ENCODE measurements at places on chromosomes 4 and X.

DNA sequence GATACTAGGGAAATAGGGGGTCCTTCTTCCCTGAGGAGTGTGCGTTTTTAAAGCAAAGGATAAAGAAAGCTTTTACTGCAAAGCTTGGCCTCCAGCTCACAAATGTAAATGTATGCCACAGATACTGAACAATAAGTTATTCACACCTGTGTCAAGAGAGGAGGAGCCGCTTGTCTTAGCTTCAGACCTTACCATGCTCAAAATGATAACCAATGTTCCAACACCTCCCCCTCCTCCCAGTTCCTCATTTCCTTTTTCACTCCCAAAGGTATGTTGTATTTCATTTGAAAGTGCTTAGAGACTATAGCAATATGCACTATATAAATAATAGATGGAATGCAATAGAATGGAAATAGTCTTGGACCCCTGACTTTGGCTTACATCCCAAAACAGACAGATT, 47.0 kb upstream of the RAPGEF2 start:
- DNase-seq = no peak

DNA sequence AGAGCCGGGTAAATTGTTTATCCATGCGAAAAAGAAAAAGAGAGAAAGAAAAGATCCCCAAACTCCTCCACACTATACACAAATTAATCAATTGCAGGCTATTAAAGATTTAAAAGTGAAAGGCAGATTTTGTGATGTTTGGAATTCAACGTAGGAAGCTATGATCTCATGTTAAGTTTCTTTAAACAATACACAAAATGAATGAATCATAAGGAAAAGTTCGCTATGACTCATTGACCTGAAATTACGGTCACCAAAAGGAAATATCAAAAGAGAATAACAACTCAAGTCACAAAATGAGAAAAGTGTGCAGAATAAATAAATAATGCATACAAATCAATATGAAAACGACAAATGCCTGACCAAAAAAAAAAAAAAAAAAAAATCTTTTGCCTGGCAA, 28.6 kb downstream of the CLNK start:
- no peak for DNase-seq

DNA sequence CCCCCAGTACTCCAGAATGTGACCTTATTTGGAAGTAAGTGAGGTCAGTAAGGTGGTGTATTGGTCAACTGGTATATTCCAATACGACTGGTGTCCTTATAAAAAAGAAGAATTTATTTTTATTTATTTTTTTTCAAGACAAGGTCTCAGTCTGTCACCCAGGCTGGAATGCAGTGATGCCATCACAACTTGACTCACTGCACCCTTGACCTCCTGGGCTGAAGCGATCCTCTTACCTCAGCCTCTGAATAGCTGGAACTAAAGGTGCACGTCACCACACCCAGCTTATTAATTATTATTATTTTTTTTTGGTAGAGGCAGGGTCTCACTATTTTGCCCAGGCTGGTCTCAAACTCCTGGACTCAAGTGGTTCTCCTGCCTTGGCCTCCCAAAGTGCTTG, 115.1 kb upstream of the PITX2 start:
- no peak for DNase-seq

DNA sequence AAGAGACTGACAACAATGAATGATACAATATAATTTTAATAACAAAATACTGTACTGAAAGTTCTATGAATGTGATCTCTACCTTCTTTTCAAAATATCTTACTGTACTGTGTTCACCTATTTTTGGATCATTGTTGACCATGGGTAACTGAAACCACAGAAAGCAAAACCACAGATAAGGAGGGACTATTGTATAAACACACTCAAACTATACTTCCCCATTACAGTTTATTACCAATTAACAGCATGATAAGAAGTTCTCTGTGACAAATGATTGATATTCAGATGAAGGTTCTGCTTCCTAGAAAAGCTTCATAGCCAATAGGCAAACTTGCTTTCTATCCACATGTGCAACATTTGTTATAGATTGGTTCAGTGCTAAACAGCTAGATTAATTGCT, 50.1 kb downstream of the GABRG1 start:
- DNase-seq = no peak

DNA sequence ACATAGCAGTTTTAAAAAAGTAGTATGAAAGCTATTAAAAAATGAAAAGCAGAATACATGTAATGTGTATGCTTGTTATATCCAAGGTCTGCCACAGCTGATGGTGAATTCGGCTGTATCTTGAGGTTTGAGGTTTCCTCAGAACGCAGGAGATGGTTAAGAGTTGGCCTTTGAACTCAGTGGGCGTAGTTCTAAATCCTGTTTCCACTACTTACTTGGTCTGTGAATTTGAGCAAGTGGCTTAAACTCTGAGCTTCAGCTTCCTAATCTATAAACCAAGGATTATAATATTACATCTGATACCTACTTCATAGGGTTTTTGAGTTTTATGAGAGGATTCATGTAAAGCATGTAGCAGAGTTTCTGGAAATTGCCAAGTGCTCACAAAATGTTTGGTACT, 125.2 kb downstream of the STIM2 start:
- no peak for DNase-seq

DNA sequence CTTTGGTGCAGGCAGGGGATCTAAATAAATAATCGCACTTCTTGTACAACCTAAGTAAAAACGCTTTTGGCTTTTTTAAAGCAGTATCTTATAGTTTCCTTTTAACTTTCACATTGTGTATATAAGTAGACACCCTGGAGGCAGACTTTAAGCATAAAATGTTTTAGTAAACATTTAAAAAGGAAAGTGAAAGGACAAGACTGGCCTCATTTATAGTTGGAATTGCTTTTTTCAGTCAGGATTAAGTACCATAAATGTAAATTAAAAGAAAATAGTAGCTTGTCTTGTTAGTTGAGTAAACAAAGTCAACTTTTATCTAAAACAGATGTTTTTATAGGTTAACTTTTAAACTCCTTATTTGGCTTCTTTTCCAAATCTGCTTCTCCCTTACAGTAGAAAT, 39.7 kb downstream of the PTPN13 start:
- no peak for DNase-seq

- no peak for DNase-seq
Measured at GRCh38 chr4:25809996-25810395, 52.8 kb downstream of the SEL1L3 start.

DNA sequence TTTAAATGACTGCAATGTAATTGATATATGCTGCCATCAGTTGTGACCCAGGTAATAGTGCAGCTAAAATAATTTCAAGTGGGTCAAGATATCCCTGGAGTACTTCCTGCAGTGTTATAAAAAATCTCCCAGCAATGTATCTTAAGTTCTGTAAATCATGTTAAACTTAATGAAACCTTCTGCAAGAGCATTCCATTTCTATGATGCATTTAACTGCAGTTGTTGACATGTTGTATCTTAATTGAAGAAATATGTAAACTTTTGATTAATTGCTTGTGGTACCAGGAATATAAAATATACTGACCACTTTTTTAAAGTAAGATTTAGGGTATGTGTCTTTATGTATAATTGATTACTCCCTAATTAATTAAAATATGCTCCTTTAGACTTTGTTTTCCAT, 213.6 kb downstream of the AFF2 start:
- DNase-seq = no peak
